T-cell (primary cell): ENCODE measurements at places on chromosomes 3 and 15.

GRCh38 chr3:126912491-126913195 lies 70.3 kb upstream of the PLXNA1 start:
- no peak for DNase-seq

DNA sequence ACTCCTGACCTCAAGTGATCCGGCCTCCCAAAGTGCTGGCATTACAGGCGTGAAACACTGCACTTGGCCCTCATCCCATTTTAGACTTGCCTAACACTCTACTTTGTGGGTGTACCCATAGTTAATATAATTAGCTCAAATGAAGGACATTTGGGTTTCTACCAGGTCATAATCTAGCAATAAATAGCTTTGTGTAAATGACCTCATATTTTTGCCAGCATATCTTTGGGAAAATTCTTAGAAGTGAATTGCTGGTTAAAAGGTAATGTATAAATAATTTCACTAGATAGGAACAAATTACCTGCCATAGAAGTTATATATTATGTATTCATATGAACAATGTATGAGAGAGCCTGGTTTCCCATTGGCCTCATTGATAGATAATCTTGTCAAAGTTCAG lies 206.0 kb downstream of the DIPK2A start:
- DNase-seq, result no peak

GRCh38 chr15:25707656-25708365 lies 155.3 kb downstream of the ATP10A start:
- DNase-seq, result no peak

DNA sequence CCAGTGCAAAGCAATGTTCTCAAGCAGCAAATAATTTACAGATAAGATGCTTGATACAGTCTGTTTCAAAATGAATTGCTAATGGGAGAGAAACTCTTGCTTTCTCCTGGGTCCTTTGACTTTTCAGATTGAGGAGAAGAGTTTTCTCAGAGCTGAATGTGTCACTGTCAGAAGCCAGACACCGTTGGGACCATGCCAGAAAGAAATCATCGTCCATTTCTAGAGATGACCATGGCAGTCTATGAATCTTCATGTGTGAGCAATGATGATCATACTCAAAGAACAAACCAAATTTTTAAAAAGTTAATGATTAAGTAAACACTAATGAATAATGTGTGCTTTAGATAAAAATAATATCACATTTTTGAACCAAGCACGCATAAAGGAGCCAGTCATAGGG lies 77.6 kb downstream of the ZNF385D start:
- DNase-seq, result no peak

DNA sequence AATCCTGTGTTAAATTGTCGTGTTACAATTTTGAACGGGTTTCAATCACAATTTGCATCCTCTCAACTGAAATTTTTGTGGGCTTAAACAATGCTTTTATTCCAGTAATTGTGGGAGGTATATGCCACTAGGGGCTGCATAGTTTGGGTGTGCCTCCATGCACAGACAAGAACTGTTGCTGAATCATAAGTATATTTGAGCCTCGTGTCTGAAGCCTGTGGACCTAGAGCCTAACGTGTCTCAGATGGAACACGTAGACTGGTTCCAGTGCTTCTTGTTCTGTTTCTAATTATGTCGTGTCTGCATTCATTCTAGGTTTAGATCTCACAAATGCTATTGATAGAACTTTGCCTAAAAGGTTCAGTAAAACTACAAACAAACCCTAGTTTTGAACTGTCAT lies 363.4 kb downstream of the RBMS3 start:
- no peak for DNase-seq
